NCI-H2029 treated with DMSO at 0.1 percent for 48 hours (cell line): ENCODE measurements at places on chromosomes 16 and 17.

GRCh38 chr17:9110501-9110900 lies 89.2 kb downstream of the NTN1 start:
- DNase-seq = no peak

GRCh38 chr17:64004218-64004770 lies 6.1 kb downstream of the PRR29 start:
- DNase-seq = no peak

- DNase-seq = no peak
Observed at GRCh38 chr17:50263331-50264262, 10.7 kb upstream of the TMEM92 start.

- no peak for DNase-seq
Observed at GRCh38 chr17:76722279-76722678, 4.1 kb downstream of the JMJD6 start.

DNA sequence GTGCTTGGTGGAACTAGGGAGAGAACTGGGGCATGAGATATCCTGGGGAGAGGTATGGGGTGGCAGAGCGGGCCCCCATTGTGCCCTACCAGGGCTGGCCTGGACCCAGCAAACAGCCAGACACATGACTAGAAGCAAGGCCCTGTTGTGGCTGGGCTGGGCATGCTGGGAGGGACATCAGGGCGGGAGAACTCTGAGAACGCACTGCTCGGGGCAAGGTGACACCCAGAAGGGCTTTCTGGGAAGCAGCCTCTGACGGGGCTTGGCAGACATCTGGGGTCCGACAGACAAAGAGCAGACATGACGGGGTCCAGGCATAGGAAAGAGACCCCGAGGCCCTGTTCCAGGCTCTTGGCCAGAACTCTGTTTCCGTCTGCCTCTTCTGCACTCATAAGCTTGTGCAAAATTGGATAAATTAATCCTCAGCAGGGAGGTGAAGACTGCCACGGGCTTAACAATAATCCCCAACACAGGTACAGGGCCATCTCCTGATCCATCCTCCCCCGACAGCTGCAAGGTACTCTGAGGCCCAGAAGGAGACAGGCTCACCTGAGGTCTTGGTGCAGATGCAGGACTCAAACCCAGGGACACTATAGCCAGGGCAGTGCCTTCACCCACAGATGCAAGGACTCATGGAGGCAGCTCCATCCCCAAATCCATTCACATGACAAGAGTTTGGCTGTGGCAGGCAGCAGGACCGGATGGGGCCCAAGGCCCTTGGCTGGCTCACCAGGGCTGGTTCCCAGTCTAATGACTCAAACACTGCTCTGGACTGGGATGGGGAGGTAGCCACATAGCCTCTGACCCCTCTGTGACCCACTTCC lies 5.4 kb downstream of the SREBF1 start:
- no peak for DNase-seq

- DNase-seq = no peak
Observed at GRCh38 chr17:58360296-58361063, 8.5 kb upstream of the SUPT4H1 start.

- DNase-seq = no peak
Observed at GRCh38 chr17:32142857-32143526, 690 bp downstream of the RHOT1 start.

GRCh38 chr16:57651344-57652333 lies 16.5 kb upstream of the ADGRG3 start:
- DNase-seq = no peak

GRCh38 chr16:1414532-1415260 lies at the start of gene UNKL:
Gene UNKL, minus strand, starts transcription at chr16:1414704. Its CDS starts 13 bp downstream, at chr16:1414691.
- no peak for DNase-seq

- DNase-seq = no peak
Observed at GRCh38 chr16:75931970-75932369, 205.7 kb upstream of the CPHXL start.

DNA sequence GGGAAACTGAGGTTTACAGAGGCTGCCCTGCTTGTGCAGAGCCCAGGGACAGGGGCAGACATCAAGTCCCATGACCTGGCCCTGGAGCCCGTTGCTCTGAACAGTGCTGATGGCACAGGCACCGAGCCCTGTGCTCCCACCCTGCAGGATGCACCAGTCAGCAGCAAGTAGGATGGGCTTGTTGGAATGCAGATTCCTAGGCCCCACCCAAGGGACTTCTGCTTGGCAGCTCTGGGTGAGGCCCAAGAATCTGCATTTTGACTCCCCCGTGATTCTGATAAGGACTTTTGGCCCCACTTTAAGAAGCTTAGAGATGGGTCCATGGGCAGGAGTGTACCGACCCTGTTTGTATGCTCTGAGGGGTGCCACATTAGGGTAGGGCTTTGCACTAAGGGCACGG lies 23.3 kb downstream of the LASP1 start:
- DNase-seq = no peak

DNA sequence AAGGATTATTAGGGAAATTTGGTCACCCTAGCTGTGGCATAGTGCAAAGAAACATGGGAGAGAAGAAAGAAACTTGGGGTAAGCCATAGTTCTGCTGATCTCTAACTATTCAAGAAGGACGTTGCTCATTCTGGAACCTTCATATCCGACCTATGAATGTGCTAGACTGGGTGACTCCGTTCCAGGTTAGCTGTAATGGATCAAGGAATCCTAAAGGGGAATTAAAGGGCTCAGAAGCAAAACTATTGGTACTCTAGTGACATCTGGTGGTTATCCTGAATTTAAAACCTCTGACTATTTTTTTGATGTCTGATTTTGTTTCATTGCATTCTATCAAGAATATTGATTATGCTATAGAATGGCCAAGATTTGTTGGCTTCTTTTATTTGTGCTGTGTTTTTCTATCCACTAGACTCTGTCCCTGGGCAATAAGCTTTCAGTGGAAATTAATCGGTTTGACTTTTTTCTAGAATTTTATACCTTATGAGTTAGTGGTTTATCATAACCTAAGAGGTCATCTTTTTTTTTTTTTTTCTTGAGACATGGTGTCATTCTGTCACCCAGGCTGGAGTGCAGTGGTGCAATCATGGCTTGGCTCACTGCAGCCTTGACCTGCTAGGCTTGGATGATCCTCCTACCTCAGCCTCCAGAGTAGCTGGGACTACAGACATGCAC lies 19.5 kb downstream of the PCTP start:
- peak; percentile 39 for DNase-seq

GRCh38 chr16:16000685-16001084 lies 51.3 kb downstream of the ABCC1 start:
- DNase-seq = no peak

GRCh38 chr17:7834957-7835813 lies 1.2 kb downstream of the KDM6B start:
- DNase-seq = peak; percentile 78

DNA sequence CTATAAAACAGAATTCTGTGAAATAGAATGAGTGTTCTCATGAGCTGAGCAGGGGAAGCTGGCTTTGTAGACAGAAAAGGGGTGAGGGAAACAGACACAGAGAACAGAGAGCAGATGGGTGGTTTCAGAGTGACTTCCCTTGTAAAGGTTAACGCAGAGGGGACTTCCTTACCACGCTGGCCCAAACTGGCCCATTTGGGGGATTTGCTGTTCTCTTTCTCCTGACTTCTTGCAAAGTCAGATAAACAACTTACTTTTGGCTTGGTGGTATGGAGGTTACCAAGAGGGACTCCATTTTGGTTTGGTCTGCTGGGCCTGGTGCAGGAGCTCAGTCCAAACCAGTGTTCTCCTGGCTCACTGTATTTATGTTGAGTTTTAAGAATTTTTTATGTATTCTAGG lies 48.4 kb downstream of the SEC14L1 start:
- no peak for DNase-seq

DNA sequence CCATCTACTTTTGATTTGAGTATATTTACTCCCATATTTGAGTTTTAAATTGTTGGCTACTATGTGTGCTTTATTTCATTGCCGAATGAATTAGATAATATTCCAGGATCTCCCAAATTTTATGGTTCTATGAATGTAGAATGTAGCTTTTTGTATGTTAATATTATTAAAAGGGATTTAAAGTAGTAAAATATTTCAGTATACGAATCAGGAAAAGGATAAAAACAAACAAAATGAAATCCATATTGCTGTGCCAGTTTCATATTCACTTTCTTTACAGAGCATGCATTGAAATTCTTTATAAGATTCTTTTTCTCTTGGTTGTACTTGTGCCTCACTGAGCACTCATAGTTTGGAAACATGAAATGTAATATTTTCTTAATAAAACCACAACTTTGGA lies 155.1 kb downstream of the CHD9 start:
- DNase-seq = no peak

DNA sequence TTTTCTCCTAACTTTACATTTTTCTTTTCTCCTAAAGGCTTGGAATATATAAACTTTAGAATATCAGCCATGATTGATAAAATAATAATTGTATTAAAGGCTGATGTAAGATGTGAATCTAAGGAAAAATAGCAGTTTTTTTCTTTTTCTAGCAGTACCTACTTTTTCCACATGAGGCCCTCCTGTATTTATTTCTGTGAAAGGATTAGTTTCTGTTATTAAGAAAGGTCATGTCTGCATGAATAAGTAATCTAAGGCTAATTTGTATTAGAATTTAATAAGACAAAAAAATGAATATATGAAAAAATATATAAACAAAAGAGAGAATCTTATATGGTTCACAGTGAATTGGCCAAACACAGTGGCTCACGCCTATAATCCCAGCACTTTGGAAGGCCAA lies 85.3 kb downstream of the STXBP4 start:
- DNase-seq = no peak

GRCh38 chr16:72371307-72372086 lies 199.5 kb upstream of the PMFBP1 start:
- no peak for DNase-seq

DNA sequence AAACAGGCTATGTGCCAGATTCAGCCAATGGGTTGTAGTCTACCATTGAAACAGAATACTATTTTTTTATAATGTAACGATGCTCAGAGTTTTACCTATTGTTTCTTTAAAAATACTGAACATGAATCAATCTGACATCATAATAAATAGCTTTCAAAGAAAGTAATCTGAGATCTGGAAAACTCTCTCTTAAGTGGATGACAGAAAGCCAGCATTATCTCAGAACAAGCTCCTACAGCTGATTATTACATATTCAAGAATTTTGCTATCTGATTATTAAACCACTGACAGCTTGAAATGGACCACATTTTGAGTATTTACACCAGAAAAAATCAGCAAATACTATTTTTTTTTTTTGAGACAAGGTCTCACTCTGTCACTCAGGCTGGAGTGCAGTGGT lies 484.2 kb upstream of the SOX9 start:
- no peak for DNase-seq

DNA sequence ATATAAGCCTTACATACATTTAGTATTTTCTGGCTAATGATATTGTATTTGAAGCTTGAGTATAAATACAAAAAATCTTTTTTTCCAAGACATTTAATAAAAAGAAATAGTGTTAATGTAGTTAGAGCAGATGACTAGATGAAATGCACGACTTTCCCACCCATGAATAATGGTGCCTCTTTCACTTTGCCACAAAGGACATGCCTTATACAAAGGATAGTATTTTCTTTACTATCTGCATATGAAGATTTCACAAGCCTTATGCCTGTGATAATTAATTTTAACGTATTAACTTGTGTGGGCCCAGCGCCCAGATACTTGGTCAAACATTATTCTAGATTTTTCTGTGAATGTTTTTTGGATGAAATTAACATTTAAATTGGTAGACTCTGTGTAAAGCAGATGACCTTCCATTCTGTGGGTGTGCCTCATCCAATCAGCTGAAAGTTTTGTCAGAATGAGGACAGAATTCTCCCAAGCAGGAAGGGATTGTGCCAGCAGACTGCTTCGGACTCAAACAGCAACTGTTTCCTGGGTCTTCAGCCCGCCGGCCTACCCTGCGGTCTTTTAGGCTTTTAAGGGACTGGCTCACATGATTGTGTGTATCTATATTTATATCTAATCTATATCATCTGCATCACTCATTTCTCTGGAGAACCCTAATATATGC lies 115.4 kb downstream of the USP22 start:
- DNase-seq = no peak

- DNase-seq = no peak
Observed at GRCh38 chr16:54009464-54010176, 277.0 kb downstream of the IRX3 start.

GRCh38 chr17:75265614-75266315 lies 4.1 kb downstream of the MRPS7 start:
- no peak for DNase-seq

- DNase-seq = no peak
Observed at GRCh38 chr17:11813871-11814270, 183.4 kb downstream of the ZNF18 start.

DNA sequence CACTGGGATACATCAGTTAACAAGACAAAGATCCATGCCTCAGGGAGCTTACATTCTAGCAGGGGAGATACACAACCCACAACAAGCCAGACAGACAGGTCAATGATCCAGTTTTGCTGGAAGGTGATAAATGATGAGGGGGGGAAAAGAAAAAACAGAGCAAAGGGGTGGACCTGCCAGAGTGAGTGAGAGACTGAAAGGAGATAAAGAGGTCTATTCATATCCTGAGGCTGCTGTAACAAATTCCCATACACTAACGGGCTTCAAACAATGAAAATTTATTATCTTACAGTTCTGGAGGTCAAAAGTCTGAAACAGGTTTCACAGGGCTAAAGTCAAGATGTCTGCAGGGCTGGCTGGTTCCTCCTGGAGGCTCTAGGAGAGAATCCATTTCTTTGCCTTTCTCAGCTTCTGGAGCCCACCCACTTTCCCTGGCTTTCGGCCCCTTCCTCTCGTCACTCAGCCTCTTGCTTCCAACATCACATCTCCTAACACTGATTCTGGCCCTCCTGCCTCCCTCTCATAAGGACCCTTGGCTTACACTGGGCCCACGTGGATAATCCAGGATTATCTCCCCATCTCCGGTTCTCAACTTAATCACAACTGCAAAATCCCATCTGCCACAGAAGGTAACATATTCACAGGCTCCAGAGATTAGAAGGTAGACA lies 81.5 kb downstream of the GAS7 start:
- no peak for DNase-seq

GRCh38 chr16:9035996-9036395 lies 55.4 kb upstream of the HAPSTR1 start:
- DNase-seq = no peak

DNA sequence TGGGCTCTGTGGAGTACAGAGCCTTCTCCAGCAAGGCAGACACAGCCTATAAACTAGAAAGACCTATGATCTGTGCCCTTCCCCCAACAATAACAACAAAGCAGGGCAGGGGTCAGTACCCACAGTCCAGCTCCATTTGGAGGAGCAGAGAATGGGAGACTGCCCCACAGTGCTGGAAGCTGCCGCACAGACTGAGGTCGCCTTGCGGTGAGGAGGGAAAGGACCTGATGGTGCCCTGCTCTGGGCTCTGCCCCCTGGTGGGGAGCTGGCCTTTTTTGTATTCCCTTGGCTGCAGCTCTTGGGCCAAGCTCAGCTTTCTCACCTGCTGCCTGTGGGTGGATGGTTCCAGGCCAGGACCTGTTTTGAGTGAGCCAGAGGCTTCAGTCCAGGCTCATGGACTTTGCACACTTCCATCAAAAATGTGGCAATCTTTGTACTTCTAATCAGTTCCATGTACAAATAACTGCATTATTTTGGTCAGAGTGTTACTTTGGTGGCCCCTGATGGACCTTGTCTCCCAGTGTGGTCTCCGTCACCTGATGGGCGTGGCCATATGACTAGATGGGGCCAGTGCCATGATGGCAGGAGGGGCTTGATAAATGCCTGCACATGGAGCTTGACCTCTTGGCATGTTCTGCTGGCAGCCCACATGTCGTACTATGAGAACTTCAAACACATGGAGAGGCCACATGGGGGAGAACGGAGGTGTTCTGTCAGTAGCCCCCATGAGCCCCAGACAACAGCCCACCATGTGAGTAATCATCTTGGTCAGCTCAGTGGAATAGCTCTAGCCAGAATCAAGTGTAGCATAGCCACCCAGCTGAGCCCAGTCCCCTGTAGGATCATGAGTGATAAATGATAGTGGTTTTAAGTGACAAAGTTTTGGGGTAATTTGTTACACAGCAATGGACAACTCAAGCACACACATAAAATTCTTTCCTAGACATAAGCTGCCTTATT lies 24.2 kb downstream of the B9D1 start:
- DNase-seq = no peak
